ENCODE measurements at places on chromosomes 7 and 10.

DNA sequence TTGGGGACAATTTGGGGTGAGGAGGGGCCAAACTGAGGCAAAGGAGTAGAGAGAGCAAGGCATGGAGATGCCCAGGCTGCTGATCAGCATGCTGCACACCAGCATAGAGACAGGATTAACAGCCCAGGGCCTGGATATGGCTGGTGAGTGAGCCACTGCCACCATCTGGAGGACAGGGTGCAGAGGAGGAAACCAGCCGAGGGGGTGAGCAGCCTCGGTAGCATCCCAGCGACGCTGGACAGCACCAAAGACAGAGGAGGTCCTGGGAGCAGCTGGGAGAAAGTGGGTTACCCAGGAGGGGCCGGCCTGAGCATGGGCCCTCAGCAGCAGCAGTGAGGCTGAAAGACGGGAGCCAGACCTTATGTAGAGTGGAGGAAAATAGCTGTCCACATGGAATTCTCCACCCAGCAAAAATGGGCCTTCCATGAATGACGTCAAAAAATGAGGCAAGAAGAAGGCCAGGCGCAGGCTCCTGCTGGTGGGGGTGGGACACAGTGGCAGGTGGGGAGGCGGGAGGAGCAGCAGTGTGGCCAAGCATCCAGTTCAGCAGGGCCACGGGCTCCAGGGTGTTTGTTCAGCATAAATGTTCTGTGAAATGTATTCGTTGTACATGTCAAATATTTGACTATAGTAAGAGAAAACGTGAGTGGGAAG, 16.7 kb downstream of the RET start:
- no peak for DNase-seq

- DNase-seq: no peak
Measured at GRCh38 chr10:86900955-86901354, 56.5 kb downstream of the MMRN2 start.

DNA sequence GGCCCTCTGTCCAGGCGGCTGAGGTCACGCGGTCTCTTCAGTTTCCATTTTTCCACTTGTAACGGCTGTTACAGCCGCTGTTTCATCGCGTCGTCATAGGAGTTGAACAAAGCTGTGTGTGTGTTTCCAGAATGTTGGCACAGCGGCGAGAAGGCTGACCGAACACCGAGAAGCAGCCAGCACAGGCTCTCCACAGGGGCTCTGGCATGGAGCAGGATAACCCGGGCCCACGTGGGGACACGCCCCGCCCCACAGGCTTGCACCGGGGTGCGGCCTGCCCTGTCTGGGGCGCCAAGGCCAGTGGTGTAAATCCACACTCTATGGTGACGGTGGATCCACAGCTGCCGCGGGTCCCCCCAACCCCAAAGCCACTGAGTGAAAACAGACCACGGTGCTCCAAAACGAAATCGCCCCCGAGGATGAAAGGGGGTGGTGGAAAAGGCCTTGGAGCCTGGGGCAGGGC, 448.2 kb downstream of the DNAJB6 start:
- DNase-seq: no peak

- DNase-seq: no peak
Measured at GRCh38 chr7:47290466-47290865, 291.4 kb downstream of the TNS3 start.

DNA sequence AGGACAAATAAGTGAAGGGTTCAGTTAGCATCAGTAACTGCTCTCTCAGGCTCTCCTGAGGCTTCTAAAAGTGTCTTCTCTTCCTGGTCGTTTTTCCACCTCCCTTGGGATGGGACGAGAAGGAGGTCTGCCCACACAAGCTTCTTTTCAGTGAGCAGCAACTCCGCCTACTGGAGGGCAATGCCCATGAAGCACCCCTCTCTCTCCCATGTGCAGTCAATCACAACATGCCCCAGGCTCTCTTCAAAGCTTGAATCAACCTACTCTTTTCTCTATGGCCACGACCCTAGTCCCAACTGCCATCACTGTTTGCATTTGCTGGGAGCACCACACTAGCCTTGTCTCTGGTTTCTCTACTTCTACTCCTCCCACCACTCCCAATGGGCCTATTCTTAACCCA, 135.6 kb downstream of the RPS24 start:
- DNase-seq: no peak

- no peak for DNase-seq
Measured at GRCh38 chr10:77602913-77603533, 34.6 kb downstream of the KCNMA1 start.

GRCh38 chr7:17830206-17830605, 110.1 kb downstream of the SNX13 start:
- DNase-seq: peak; percentile 31

DNA sequence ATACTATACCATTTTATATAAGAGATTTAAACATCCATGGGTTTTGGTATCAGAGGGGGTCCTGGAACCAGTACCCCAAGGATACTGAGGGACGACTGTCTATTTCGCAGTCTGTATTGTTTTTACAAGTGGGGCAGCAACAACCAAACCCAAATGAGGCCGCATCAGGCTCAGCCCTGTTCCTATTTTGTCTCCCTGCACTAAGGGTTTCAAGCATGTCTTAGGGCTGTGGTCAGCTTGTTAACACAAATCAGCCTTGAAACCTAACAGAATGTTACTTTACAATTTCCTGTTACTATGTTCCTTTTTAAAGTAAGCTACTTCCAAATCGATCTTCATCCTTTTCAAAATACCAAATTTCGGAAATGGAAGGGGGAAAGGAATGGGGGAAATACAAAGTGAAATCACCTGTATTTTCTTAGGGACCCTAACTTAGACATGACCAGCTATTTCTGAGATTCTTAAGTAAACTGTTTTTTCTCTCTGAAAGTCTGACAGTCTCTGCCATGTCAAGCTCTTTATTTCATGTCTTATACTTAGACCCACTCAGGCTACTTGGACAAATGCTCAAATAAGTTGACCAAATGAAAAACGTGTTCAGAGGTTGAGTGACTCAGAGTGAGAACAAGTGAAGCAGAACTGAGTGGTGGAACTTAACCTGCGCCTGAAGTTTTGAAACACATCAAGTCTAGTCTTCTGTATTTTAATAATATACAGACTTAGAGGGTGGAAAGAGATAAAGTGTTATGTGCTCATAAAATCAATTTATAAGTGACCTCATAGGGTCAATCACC, 75.8 kb downstream of the C1GALT1 start:
- DNase-seq: no peak

- no peak for DNase-seq
Measured at GRCh38 chr7:132750096-132750495, 173.8 kb upstream of the PLXNA4 start.

DNA sequence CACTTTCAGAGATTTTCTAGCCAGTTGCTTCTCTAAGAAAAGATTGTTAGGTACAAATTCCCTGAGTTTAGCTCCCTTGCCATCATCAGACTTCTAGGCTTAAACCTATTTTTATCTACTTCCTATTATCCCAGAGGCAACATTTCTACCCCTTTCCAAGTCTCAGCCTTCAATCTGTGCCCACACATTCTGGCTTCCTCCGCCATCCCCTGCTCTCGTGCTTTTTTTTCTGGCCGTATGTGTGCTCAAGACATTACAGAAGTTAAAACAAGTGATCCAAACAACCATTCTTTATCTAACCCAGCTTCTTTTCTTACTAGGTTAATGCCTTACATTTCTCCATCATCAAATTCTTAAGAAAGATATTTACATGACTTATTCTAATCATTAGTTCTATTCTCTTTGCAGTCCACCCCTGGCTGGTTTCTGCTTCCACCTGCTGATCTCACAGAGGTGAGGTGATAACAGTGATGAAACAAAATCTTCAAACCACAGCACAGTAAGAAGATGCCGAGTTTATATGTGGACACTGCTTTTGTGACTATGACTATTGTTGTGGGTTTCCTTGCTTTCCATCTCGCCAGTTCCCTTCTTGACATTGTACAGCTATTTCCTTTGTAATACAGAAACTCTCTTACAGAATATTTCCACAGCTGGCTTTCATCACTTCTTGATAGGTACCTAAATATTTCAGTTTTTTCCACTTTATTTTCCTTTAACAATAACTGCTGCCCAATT, 18.3 kb upstream of the CDK6 start:
- no peak for DNase-seq

DNA sequence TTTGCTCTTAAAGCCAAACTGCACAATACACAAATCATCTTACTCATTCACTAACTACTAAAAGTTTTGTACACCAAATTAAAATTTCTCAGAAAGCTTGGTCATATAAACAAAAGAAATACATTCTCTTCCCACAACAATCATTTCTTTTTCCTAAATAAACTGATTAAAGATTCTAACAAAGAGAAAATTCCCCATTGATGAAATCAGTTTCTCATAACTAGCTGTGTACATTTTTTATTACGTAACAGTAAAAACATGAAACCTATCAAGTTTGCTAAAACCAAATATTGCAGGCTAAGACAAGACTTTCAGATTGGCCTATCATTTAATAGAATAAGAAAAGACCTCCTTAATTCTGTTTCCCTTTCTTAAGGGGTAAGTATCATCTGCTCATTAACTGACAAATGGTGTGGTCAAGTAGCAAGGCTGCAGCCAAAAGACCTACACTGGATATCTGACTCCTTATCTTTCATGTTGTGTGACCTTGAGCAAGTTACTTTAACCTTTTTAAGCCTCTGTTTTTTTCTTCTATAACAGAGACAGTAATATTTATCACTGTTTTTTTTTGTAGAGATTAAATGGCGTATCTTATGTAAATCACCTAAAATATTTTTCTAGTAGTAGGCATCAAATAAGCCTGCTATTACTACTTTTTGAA, 22.4 kb downstream of the NAMPT start:
- DNase-seq: no peak

DNA sequence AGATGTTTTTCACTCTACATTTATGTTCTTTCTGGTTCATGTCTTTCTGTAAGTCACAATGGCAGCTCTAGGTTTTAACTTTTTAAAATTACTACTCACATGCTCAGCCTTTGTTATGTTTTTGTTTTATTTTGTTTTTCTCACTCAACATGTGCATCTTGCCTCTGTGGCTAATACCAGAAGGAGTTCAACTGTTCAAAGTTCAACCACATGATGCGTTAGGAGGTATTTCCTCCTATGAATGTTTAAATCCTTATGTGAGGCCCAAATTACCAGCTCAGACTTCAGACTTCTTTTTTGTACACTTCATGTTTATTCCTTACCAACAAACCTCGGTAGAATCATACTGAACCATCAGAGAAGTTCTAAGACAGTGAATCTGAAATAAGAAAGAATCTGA, 151.6 kb downstream of the MALRD1 start:
- DNase-seq: no peak

- no peak for DNase-seq
Measured at GRCh38 chr10:8544057-8544380, 489.5 kb downstream of the GATA3 start.

DNA sequence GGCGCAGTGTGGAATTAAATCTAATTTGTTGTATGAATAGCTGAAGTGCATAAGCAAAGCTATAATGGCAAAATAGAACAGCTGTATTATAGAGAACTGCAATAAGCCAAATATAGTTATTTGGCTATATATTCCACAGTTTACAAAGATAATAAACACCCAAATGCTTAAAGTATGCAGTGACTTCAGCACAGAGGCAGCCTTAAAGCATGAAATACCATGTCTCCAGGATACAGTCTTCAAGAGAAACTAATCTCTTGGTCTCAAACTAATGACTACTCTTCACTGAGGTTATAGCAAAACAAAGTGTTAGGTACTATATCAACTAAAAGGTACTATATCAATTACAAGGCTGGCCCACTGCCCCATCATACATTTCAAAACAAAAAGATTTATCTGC, 48.0 kb downstream of the NT5C2 start:
- no peak for DNase-seq

DNA sequence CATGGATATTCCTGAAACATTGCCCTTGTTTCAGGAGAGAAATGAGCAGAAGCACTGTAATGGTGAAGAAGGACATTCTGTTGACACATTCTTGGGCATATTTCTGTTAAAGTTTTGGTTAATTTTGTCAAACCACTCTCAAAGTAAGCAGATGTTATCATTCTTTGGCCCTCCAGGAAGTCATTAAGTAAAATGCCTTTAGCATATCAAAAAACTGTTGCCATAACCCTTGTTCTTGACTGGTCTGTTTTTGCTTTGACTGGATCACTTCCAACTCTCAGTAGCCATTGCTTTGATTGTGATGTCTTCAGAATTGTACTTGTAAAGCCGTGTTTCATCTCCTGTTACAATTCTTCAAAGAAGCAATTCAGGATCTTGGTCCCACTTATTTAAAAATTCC, 404.3 kb upstream of the LRRTM3 start:
- DNase-seq: no peak

DNA sequence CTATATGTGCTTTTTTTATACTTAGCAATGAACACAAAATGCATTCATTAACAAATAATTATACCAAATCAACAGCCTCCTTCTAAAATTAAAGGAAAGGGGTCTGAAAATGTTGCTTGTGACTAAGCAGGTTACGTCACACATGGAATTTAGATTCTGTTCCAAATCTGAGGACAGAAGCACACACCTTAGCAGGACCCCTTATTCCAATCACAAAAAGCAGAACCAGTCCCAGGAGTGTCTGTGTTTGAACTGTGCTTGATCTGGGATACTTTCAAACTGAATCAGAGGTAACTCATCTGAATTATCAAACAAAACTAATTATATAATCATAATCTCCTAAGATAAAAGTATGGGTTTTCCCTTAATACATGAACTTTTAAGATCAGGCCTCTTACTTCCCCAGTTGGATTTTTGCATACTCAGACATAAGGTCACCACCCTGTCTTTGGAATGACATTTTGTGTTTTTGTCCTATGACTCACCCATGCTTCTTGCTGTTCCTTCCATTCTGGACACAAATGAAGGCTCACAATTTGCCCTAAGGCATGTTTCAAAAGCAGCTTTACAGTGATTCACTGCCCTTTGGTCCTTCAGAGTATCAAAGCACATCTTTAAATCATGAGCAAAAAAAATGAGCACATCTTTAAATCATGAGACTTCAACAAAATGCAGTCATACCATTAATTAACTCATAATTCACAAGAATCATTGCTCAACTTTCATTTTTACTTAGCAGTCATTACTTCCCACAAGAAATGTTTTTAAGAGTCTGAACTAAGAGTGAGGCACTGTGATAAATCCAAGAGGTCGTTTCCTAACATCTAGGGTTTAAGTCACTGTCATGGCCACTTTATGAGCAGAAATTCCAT, 35.5 kb downstream of the SEMA3C start:
- peak; percentile 100 for DNase-seq

- DNase-seq: no peak
Measured at GRCh38 chr7:131182446-131183058, 145.1 kb upstream of the MKLN1 start.

GRCh38 chr10:44071479-44071878, 313.4 kb downstream of the CXCL12 start:
- DNase-seq: peak; percentile 89

DNA sequence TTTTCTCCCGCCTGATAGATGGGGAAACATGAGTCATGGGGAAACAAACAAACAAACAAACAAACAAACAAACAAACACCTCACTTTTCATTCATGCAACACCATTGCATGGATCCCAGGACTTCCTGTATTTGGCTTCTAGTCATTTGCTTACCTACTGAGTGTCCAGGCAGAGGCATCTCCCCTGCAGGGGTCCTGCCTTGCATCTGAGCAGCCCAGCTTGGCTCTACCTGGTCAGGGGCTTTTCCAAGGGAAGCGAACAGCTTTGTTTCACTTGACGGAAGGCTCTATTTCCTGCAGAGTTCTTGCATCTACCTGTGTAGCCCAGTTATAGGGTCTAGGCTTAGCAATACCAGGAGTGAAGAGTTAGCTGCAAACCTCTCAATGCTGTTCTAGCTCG, 374.2 kb downstream of the GATA3 start:
- no peak for DNase-seq

- no peak for DNase-seq
Measured at GRCh38 chr10:124736491-124737136, 7.6 kb downstream of the FAM53B start.

GRCh38 chr10:24299578-24300260, 90.8 kb downstream of the KIAA1217 start:
- no peak for DNase-seq

Measured in BJ (cell line).